Stimulated activated CD4-positive, alpha-beta T cell treated with anti-CD3 and anti-CD28 coated beads, Interleukin-4, amount 100 ng/mL, for 24 hours (primary cell): ENCODE measurements at places on chromosomes 3 and 15.

DNA sequence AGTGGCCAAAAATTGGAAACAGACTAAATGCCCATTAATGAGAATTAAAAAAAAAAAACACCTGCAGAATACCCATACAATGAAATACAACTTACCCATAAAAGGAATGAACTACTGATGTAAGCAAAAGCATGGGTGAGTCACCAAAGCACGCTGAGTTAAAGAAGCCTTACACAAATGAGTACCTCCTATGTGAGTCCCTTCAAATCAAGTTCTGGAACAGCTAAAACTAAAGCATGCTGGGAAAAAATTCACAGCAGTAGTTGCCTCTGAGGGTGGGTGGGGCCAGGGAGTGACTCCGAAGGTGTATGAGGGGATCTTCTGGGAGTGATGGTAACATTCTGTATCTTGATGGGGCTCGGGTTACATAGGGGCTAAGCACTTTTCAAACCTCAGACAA, 11.4 kb downstream of the MYO5C start:
- DNase-seq: no peak

DNA sequence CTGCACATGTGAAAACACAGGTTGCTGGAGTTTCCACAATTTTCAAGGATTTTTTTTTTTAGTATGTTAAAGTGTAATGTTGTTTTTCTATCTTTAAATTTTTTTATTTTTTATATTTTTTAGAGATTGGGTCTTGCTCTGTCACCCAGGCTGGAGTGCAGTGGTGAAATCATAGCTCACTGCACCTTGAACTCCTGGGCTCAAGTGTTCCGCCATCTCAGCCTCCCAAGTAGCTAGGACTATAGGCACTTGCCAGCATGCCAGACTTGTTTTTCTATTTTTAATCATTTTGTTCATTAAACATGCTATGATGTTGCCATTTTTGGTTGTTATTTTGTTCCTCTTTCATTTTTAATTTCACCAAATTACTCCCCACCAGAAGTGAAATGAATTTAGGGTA, 16.7 kb upstream of the THUMPD3 start:
- no peak for DNase-seq

DNA sequence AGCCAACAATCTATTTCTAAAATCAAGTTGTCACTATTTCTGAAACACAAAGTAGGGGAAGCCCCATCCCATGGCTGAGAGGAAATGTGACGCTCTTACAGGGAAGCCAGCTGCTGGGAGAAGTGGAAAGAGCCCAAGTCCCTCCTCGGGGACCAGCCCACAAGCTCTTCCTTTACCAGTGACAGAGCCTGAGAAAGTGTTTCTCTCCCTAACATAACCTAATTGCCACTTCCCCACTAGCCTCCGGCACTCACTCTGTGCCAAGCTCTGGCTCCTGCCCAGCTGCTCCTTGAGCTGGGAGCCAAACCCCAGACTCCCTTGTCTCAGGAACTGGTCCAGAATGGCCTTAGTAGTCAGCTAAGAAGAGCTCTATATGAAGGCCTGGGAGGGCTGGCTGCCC, 42.9 kb downstream of the TNFAIP8L3 start:
- DNase-seq: no peak

GRCh38 chr3:47715928-47716327, 65.8 kb downstream of the SMARCC1 start:
- no peak for DNase-seq

DNA sequence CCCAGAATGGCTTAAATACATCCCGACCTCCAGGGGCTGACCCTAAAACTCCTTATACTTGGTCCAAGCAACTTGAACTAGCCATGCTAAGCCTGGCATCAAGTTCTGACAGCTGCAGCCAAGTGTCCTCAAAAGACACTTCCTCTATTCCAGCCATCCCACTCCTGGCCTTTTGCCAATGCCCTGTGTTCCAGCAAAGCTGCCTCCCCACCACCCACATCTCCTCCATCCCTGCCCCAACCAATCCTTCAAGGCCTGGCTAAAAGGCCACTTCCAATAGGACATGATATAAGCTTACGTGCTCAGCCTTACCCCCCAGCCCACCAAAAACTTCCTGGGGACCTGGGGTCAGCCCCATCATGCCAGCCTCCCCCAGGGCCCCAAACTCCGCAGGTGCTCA, 40.9 kb downstream of the SEMA3G start:
- no peak for DNase-seq

- DNase-seq: no peak
Observed at GRCh38 chr3:12743583-12743982, 15.5 kb downstream of the TMEM40 start.

DNA sequence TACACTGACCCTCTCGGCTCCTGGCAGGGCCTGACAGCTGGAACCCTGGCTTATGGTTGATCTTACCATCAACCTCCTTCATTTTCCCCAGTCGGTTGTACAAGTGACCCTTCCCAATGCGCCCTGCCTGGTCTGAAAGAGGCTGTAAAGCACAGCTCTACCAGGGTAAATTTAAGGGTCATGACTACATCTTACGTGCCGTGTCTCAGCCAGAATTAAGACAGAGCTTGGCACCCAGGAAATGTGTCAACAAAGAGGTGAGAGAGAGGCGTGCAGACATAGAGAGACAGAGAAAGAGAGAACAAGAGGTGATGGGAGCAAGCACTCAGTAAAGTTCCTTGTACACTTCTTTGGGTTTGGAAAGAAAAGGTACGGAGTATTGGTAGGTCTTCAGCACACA, 28.8 kb downstream of the HOMER2 start:
- no peak for DNase-seq

DNA sequence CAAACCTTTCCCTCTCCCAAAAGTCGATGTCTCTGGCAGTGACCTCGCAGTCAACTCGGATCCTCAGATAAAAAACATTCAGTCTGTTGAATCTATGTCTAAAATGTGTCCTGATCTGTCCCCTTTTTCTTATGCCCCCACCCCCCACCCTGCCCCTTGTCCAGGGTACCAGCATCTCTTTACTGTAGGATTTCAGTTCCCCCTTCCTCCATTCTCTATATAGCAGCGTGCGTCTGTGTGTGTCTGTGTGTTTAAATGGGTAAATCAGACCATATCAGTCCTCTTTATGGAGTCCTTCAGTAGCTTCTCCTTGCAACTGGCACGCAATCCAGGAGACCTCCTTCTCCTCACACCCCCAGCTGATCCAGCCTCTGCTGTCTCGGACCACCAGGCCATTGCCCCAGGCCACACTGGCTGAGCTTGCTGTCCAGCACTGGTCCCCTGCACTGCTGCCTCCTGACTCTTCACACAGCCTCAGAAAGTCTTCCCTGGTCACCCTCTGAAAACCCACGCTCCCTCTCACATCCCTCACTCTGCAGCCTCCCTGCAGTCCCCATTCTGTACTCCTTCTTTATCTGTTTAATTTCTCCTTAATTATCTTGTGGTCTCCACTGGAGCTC, 1.5 kb downstream of the LRRK1 start:
- DNase-seq: no peak

GRCh38 chr15:62360332-62361097, 195.4 kb upstream of the C2CD4B start:
- no peak for DNase-seq

DNA sequence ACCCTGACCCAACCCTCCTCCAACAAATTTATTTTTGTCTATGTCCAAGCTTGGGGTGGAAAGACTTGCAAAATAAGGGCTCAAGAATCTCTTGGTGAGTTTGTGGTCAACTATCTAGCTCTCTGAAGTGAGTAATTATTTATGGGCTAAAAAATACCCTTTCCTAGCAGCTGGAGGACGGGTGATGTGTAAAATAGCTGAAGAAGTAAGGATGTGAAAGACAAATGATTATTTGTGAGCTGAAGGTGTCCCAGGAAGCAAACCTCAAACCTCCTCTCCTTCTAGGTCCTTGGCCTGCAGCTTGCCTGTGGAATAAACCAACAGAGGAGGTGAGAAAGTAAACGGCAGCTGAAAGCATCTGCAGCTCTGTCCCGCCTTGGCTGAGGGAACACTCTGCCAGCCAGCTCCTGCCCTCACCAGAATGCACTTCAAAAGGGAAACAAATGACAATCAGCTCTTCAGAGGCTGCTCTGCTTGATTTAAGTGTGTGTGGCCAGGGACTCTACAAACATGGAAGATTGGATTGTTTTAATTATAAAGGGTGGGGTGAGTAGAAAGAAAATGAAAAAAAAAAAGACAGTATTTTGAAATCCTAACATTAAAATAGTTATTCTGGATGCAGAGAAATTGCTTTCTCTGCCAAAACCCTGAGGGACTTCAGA, 60.3 kb downstream of the TM4SF4 start:
- DNase-seq: no peak

DNA sequence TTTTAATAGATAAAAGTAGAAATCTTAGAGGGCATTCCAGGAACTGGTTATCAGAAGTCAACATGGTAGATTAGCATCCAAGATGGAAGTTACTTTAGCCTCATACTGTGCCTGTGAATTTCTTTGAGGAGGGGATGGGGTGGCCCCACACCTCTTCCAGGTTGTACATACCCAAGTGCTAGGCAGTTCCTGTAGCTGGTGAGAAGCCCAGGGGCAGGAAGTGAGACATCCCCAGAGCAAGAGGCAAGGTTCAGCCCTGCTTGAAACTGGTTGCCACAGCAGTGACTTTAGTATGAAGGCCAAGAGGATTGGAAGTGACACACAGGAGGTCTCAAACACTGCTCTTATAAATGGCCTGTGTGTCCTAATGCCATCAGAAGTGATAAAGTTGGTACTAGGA, 11.9 kb downstream of the GTPBP8 start:
- peak; percentile 22 for DNase-seq

- DNase-seq: no peak
Observed at GRCh38 chr3:48934333-48934991, 15.8 kb downstream of the ARIH2 start.

DNA sequence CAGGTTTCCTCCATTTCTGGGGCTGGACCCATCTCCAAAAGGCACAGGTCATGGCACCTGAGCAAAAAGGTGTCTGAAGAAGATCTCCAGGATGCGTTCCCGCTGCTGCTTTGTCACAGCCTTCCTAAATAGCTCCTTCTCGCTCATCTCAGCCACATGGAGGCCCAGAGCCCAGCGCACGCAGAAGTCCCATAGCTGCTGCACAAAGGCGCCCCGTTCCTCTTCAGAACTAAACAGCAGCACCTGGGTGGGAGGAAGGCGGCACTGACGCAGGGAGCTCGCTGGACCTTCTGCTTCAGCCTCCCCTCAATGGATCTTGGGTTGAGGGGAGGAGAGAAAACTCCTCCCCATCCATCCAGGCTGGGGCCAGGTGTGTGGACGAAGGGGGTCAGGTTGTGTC, 8.4 kb downstream of the DUOX2 start:
- DNase-seq: no peak

DNA sequence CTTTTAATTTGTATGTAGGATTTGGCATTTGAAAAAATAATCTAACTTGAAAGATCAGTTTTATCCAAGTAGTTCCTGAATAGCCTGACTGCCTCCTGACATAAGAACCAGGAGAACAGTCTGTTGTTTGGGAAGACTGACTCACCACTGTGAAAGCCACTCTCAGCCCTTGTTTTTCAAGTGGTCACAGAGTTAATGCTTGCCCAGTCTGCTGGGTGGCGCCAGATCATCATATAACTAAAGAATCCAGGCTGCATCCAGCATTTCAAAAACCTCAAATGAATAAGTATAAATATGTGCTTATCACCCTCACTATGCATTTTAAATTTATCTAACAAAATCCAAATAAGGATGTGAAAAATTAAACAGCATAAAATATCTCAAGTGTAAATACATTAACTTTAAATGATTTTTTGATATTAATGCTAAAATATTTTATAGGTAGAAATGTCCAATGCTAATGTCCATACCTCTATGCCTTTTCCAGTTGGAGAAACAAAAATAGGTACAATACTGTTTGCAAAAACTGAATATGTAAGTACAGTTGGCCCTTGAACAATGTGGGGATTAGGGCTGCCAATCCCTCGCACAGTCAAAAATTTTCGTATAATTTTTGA, 26.9 kb upstream of the ZBBX start:
- DNase-seq: no peak

DNA sequence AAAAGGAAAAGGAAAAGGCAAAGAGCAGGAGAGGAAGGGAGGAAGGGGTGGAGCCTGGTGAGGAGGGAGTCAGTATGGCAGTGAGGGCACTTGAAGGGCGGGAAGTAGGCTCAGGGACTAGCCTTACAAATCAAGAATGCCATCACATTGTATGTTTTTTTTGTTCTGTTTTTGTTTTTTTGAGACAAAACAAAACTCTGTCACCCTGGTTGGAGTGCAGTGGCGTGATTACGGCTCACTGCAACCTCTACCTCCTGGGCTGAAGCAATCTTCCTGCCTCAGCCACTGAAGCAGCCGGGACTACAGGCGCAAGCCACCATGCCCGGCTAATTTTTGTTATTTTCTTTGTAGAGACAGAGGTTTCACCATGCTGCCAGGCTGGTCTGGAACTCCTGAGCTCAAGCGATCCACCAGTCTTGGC, 10.5 kb upstream of the PIK3CB start:
- no peak for DNase-seq

GRCh38 chr15:35674873-35675781, 129.2 kb upstream of the DPH6 start:
- no peak for DNase-seq
